Right atrium auricular region (tissue), 2 donors: ENCODE measurements at places on chromosomes 11 and 22. TPM values are rescaled to one million over a fixed set of nuclear protein-coding genes. Genes with fewer than 3 reads are reported as not detected.
A peak's percentile ranks its signal among the peaks of the same experiment; 100 is the strongest.

Gene BTG4
- not detected for total RNA-seq

Gene LGALS12
- 2.9 TPM for total RNA-seq

Gene PRG2
- not detected for total RNA-seq

- H3K4me1 ChIP-seq, result no peaks in the 10 kb centered on the region
- H3K27ac ChIP-seq, result no peak overlapping the region
- H3K4me3 ChIP-seq, result no peak overlapping the region
- DNase-seq, result no peak
- no peaks in the 10 kb centered on the region for H3K27me3 ChIP-seq
Observed at GRCh38 chr11:29352273-29352795, 664.5 kb downstream of the KCNA4 start.

GRCh38 chr11:106398502-106399075, 321.1 kb downstream of the AASDHPPT start:
- H3K4me1 ChIP-seq, result no peaks in the 10 kb centered on the region
- DNase-seq, result no peak
- H3K27ac ChIP-seq, result no peak overlapping the region
- no peaks in the 10 kb centered on the region for H3K27me3 ChIP-seq

Gene GDPD4
- total RNA-seq, result not detected

Gene ZP1
- total RNA-seq, result not detected

GRCh38 chr11:11977206-11977938, 31.1 kb downstream of the DKK3 start:
- no peaks in the 10 kb centered on the region for H3K4me1 ChIP-seq
- no peak overlapping the region for H3K4me3 ChIP-seq
- H3K27ac ChIP-seq, result peak overlapping the region; percentile 93
- H3K27me3 ChIP-seq, result no peaks in the 10 kb centered on the region
- H3K36me3 ChIP-seq, result no peaks in the 10 kb centered on the region

DNA sequence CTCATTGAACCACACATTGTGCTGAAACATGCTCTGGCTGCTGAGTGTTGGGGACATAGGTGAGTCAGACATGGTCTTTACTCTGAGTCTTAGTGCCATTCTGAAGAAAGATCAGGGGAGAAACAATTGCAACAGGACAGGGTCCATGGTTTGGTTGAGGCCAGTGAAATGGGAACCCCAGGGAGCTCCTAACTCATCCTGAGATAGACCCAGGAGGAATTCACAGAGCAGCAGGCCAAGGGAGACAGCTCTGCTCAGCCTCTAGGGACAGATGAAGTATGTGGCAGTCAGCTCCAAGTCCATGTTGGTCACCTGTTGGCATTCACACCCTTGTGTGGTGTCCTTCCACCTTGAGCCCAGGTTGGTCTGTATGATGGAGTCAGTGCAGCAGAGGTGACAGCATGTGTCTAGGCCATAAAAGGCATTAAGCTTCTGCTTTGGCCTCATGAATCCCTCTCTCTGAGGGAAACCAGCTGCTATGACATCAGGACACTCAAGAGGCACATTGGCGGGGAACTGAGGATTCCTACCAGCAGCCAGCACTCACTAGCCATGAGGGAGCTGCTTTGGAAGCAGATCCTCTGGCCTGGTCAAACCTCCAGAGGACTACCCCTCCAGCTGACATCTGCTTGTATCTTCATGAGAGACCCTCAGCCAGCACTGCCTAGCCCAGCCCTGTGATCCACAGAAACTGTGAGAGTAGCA, 50.3 kb upstream of the MYEOV start:
- no peaks in the 10 kb centered on the region for H3K4me1 ChIP-seq
- H3K36me3 ChIP-seq, result no peaks in the 10 kb centered on the region
- no peaks in the 10 kb centered on the region for H3K27me3 ChIP-seq
- no peak overlapping the region for H3K27ac ChIP-seq

DNA sequence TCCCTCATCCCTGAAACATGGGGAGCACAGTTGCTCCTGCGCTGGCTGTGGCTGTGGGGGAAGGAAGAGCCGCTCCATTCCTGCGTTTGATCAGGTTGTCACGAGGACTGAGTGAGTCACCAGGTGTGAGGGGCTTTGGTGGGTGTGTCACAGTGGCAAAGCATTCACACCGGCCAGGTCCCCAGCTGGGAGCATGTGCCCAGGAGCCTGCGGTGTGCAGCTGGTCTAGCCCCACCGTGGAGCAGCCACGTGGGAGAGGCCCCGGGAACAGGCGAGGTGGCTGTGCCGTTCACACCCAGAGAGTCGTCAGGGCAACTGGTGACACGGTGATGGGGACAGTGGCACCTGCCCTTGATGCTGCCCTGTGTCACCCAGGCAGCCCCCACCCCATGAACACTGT, 47.6 kb upstream of the PPARA start:
- peaks cover 78% of the 10 kb centered on the region for H3K36me3 ChIP-seq
- H3K4me1 ChIP-seq, result peaks cover 100% of the 10 kb centered on the region
- peak overlapping the region; percentile 41 for H3K27ac ChIP-seq

DNA sequence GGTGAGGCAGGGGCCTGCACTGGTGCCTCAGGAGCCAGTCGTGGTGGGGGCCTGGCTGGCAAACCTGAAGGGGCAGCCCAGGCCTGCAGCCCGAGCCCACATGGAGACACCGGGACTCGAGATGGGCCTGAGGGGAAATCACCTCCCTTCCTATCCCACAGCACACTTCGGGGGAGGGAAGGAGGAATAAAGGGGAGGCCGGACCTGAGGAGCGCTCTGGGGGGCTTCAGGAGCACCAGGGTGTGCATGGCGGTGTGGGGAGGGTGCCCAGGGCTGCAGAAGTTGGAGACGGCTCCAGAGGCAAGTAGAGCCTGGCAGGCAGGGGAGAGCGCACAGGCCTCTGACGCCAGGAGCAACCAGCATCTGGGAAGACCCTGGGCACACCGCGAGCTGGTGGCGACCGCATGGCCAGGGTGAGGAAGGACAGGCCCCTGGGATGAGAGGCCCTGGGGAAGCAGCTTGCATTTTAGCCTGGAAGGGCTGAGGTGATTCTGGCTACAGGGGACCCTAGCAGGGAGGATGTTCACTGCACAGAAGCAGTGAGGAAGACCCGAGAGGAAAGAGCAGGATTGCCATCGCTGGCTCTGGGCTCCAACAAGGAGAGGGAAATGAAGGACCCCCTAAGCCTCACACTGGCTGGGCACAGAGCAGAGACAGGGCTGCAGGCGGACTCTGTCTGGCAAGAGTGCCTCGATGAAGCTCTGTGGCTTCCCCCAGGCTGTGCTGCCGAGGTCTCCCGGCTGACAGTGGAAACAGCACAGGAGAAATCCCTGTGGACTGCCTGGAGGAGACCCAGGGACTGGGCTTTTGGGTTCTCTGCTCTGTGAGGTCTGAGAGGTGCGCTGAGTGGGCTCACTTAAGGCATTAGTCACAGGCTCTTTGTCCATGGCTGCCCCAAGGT, 457.7 kb downstream of the BRD1 start:
- peak; percentile 43 for DNase-seq
- no peaks in the 10 kb centered on the region for H3K4me1 ChIP-seq
- H3K27ac ChIP-seq, result no peak overlapping the region

DNA sequence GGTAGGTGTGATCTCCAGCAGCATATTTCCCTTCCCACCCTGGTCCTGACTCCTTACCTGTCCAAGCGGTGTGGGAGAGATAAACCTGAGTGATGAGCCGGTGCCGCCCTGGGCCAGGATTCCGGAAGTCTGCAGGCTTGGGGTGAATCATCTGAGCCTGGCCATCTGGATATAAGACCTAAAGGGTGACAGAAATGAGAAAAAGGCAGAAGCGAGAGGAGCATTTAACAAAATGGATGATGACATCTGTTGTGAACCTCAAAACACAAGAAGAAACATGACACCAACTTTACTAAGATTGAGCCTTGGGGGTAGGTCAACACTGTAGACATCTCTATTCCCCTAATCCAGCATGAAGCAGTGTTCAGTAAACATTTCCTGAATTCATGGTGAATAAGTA, 62.8 kb downstream of the AAMDC start:
- H3K4me1 ChIP-seq, result peaks cover 5% of the 10 kb centered on the region
- H3K27ac ChIP-seq, result no peak overlapping the region
- peaks cover 27% of the 10 kb centered on the region for H3K36me3 ChIP-seq
- H3K27me3 ChIP-seq, result no peaks in the 10 kb centered on the region
- no peak for DNase-seq

Gene FAM181B
- total RNA-seq, result 2.4 TPM

DNA sequence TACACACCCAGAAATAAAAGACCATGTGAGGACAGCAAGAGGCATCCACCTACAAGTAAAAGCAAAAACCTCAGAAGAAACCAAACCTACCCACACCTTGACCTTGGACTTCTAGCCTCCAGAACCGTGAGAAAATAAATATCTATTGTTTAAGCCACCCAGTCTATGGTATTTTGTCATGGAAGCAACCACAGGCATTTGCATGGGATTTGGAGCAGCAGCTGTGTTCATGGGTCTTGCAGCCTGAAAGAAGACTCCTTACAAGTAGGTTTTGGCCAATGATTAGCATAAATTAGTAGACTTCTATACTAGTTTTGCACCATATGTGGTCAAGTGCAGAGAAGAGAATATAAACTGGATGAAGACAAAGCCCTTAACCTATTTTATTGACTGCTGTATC, 27.9 kb downstream of the FSHB start:
- H3K27ac ChIP-seq, result no peak overlapping the region
- no peak overlapping the region for H3K4me3 ChIP-seq
- H3K27me3 ChIP-seq, result no peaks in the 10 kb centered on the region
- H3K36me3 ChIP-seq, result no peaks in the 10 kb centered on the region

GRCh38 chr11:78428266-78428636, 10.6 kb upstream of the GAB2 start:
- H3K36me3 ChIP-seq, result no peaks in the 10 kb centered on the region
- no peak for DNase-seq
- no peak overlapping the region for H3K27ac ChIP-seq
- no peak overlapping the region for H3K4me3 ChIP-seq
- H3K4me1 ChIP-seq, result no peaks in the 10 kb centered on the region
- H3K27me3 ChIP-seq, result no peaks in the 10 kb centered on the region

Gene MMP13
- not detected for total RNA-seq

- no peaks in the 10 kb centered on the region for H3K36me3 ChIP-seq
- DNase-seq, result no peak
- no peaks in the 10 kb centered on the region for H3K27me3 ChIP-seq
- H3K4me3 ChIP-seq, result no peak overlapping the region
Observed at GRCh38 chr11:97611345-97611744, 1221.5 kb downstream of the JRKL start.

Gene MRGPRE
- total RNA-seq, result not detected

DNA sequence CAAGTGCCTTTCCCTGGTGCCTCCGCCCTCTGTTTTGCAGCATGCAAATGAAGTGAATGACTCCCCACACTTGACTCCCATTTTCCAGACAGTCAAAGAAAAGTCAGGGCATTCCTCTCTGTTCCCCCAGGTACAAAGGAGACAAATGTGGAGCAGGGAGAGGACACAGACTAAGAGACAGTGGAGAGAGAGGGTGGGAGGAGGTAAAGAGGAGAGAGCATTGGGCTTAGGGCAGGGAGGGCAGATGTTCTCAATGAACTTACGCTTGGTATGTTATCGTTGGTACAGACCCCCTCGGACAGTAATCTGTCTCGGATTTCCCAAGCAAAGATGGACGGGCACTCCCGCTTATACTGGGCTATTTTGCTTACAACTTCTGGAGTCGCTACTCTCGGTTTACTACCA, 9.8 kb downstream of the PAX6 start:
- no peaks in the 10 kb centered on the region for H3K36me3 ChIP-seq
- DNase-seq, result no peak
- peaks cover 80% of the 10 kb centered on the region for H3K27me3 ChIP-seq
- H3K4me1 ChIP-seq, result peaks cover 54% of the 10 kb centered on the region

GRCh38 chr11:97107604-97108003, 717.8 kb downstream of the JRKL start:
- H3K4me3 ChIP-seq, result no peak overlapping the region
- no peaks in the 10 kb centered on the region for H3K4me1 ChIP-seq

DNA sequence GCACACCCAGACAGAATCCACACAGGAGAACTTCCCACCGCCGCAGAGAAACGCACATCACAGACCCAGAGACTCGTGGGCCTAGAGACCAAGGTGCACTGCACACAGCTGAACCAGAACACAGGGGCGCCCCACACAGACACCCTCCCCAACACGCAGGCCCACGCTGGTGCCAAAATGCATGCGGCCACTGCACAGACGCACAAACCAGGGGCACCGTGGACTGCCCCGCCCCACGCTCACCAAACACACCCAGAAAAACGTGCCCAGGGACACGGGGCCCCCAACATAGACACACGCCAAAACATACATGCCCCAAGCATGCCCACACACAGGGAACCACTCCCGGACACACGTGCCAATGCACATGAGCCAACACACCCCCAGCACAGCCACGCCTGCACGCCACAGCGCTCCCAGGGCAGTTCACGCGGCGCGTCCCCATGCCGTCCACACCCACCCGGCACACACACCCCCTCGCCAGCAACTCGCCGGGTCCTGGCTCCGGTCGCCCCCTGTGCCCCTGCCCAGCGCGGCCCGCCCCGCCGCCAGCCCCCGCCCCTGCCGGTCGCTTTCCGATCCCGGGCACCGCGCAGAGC, 7.8 kb downstream of the ELFN2 start:
- peak overlapping the region; percentile 43 for H3K4me3 ChIP-seq
- no peak for DNase-seq
- peaks cover 17% of the 10 kb centered on the region for H3K4me1 ChIP-seq
- H3K27ac ChIP-seq, result no peak overlapping the region
- H3K27me3 ChIP-seq, result no peaks in the 10 kb centered on the region
- no peaks in the 10 kb centered on the region for H3K36me3 ChIP-seq

GRCh38 chr11:6724013-6724412, 40.9 kb upstream of the MRPL17 start:
- H3K4me3 ChIP-seq, result no peak overlapping the region
- H3K36me3 ChIP-seq, result no peaks in the 10 kb centered on the region
- no peaks in the 10 kb centered on the region for H3K27me3 ChIP-seq
- H3K27ac ChIP-seq, result no peak overlapping the region
- DNase-seq, result no peak

- no peak for DNase-seq
- H3K4me3 ChIP-seq, result no peak overlapping the region
Observed at GRCh38 chr11:111520560-111520959, 6.0 kb downstream of the HOATZ start.

DNA sequence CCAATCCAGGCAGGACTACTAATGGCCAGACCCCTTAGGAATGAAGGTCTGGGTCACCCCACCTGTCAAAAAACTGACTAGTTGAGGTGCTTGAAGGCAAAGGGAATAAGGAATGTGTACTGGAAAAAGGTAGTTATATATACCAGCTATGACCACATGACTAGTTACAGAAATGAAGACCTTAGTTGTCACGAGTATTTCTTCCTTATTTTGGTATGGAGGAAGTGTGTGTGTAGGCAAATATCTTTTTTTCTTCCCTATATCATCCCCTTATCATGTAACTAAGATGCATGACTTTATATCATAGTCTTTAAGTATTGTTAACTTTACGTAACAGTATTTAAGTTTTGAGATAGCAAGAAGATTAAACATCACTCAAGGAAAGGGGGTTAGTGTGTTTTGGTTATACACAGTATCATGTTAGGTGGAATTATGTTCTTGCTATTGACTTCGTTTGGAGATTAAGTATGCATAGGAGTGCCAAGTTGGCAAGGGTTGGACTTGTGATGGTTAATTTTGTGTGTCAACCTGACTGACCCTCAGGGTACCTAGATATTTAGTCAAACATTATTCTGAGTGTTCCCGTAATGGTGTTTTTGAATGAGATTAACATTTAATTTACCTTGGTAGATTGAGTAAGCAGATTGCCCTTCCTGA, 38.2 kb upstream of the NARS2 start:
- no peaks in the 10 kb centered on the region for H3K27me3 ChIP-seq
- no peak overlapping the region for H3K27ac ChIP-seq
- no peaks in the 10 kb centered on the region for H3K36me3 ChIP-seq
- H3K4me1 ChIP-seq, result no peaks in the 10 kb centered on the region

Gene CD248
- total RNA-seq, result 10.7 TPM

Gene OR2AG1
- not detected for total RNA-seq

GRCh38 chr11:118230088-118230487, 5.3 kb upstream of the JAML start:
- no peaks in the 10 kb centered on the region for H3K27me3 ChIP-seq
- H3K4me1 ChIP-seq, result no peaks in the 10 kb centered on the region
- H3K4me3 ChIP-seq, result no peak overlapping the region
- DNase-seq, result no peak
- no peaks in the 10 kb centered on the region for H3K36me3 ChIP-seq
- no peak overlapping the region for H3K27ac ChIP-seq

Gene OOSP4B
- total RNA-seq, result not detected
